ENCODE measurements at places on chromosomes 6 and 20.

- DNase-seq: no peak
Observed at GRCh38 chr6:150391890-150392289, 23.1 kb downstream of the IYD start.

- no peak for DNase-seq
Observed at GRCh38 chr6:169539176-169539897, 162.5 kb downstream of the WDR27 start.

- no peak for DNase-seq
Observed at GRCh38 chr20:25725639-25726038, 29.0 kb upstream of the ZNF337 start.

- no peak for DNase-seq
Observed at GRCh38 chr20:20482453-20482852, 114.5 kb downstream of the INSM1 start.

GRCh38 chr6:73487473-73487872 lies 25.9 kb downstream of the MTO1 start:
- DNase-seq: no peak

All from CD4-positive, alpha-beta T cell treated with Interferon alpha-2 for 1 hour (primary cell).